ENCODE measurements at places on chromosomes 11 and 22.
A peak's percentile ranks its signal among the peaks of the same experiment; 100 is the strongest.

- no peak for DNase-seq
These were observed 116.2 kb downstream of the CHST1 start for GRCh38 chr11:45549257-45549656.

DNA sequence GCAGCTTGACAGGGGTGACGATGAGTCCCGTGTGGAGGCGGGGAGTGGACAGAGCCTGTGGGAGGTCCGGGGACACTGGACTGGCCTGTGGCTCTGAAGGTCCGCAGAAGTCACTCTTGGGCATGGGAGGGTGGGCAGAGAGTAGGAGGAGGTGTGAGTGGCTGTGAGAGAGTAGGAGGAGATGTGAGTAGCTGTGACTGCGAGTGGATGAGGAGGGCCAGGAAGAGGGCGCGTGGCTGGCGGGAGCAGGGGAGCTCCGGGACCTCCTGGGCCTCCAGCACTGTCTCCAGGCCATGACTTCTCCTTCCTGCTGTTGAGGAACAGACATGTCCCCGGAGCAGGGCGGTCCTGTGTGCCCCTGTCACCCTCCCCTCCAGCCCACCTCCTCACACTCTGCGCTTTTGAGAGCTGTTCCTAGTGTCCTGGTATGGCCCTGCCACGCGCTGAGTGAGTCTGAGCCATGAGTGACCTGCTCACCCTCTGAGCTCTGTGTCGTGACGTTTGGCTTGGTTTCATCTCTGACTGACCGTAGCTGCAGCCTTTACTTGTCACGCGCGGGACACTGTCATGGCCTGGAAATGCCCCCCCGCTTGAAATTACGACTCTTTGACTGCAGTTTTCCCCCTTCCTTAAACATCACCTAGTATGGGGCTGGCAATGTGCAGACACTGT lies 391.5 kb downstream of the TBC1D22A start:
- no peak for DNase-seq

DNA sequence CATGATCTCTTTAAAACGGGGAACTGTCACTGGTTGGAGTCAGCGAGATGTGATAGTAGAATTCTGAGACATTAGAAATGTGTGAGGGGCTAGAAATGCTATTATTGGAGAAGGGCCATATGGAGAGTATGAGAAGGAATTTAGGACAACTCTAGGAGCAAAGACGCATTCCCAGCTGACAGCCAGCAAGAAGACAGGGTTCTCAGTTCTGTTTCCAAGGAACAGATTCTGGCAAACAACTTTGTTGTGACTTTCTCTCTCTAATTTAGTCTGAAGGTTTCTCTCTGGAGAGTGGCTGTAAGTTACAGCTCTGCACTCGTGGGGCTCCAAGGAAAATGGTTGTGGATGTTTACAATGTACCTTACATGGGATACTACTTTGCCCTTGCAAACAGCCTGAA lies 876.3 kb downstream of the FAM181B start:
- DNase-seq: no peak

DNA sequence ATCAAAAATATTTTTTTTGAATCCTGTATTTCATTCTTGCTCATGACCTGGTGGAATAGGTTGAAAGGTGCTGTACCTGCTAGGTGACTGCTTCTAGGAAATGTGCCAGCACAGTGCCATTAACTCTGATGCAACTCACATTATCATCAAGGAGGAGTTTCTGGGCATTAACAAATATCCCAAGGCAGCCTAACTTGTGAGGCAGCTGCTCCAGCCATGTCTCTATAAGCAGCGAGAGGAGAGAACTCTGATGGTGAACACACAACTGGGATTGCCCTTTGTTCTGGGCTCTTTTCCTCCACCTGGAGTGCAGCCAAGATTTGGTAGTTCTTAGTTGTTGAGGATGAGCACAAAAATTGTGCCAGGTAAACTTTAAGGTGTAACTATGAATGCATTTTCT lies 25.6 kb downstream of the HEPHL1 start:
- no peak for DNase-seq

DNA sequence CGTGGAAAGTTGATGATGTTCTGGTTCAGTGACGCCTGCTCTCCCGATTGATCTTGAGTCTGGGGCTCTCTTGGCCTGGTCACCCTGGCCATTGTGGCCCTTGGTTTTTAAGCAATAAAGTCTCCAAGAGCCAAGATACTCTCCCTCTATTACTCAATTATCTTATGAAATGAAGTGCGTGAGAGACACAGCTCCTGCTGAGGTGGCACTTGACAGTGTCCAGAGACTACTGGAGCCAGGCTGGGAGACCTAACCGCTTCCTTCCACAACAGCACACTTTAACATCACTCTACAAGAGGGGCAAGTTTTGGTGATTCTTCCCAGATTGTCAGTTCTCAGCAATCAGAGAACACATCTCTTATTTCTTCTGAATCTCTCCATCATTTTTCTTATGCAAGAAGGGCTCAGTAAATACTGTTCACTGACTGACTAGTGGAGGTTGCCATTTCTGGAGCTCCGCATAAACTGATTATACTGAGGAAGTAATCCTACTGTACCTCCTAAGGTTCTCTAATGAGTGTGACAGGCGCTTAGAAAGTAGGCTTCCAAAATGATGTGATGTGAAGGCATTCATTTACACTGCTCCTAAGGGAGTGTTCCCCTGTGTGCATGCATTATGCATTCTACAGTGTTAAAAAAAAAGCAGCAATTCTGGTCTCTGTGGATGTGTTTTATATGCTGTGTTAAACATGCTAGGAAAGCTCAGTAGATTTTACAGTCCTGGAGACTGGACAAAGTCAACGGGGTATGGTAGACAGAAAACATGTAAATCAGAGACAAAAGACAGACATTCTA lies 968.0 kb downstream of the OPCML start:
- DNase-seq: no peak

- peak; percentile 4 for DNase-seq
These were observed 17.7 kb upstream of the OLFML1 start for GRCh38 chr11:7467652-7468051.

DNA sequence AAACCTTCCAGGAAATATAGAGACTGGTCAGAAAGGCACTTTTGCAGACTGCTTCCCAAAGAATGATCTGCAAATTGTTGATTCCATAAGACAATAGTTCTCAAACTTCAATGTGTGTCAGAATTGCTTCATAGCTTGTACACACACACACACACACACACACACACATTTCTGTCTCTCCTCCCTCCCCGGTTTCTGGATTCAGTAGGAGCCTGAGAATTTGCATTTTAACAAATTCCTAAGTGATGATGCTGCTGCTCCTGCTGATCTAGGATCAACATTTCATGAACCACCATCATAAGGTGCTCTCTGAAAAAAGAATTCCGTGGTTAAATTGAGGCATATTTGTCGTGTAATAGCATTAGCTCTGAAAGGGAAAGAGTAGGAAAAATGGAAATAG lies 35.3 kb upstream of the FZD4 start:
- no peak for DNase-seq

Data from activated CD4-positive, alpha-beta T cell treated with anti-CD3 and anti-CD28 coated beads, Interleukin-2, Interleukin-4, amounts not matched to agents 100 ng/mL and 50 ng/mL, durations not matched to agents 16 hours and 8 hours (primary cell).